ENCODE measurements at places on chromosomes 12 and 14.

DNA sequence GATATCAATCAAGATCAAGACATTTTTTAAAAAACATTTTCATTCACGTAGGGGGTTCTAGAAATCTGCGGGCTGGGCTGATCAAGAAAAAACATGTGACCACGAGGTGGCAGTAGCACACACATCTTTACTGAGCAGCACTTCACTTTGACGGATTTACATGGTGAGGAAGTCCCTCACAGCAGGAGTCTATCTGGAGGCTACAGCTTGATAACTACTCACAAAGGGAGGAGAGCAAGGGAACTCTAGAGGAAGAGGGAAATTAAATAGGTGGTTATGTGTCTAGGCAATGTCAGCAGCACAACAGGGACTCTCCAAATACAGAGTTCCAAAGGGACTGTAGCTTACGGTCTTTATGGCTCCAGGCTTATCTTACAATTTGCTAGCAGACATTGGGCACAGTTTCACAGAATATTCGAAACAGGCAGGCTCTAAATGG, 248.1 kb downstream of the DPY19L2 start:
- DNase-seq: peak; percentile 76

- peak; percentile 53 for DNase-seq
Measured at GRCh38 chr14:31270196-31270772, 62.7 kb upstream of the HECTD1 start.

DNA sequence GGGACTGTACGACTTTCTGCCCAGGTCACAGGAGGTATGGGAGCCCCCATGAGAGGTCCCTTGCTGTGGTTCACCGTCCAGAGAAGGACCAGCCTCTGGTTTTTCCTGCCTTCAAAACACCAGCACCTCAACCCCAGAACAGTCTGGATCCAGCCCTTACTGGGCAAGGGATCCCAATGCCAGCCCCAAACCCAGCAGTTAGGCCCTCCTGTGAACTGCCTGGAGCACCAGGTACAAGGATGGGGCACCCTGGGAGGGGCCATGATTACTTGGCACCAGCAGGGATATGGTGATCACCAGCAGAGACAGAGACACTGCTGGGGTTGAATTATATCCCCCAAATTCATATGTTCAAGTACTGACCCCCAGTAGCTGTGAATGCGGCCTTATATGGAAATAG, 20.0 kb downstream of the ANHX start:
- DNase-seq: no peak

- DNase-seq: no peak
Measured at GRCh38 chr12:45503899-45504298, 225.6 kb upstream of the ARID2 start.

DNA sequence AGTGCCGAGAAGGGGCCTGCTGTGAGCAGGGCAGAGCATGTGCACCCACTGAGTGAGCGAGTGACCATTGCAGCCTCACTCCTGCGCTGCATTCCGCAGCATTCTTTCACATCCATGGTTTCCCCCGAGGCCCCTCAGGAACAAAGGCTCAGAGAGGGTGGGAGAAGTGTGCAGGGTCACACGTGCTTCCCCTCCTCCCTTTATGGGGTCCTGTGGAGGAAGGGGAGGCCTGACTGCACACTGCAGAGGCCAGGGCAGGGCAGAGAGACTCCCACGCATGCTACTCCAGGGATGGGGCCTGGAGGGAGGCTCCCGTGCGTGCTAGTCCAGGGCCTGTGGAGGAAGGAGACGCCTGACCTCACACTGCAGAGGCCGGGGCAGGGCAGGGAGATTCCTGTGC, 63.2 kb downstream of the DIO3 start:
- DNase-seq: no peak

DNA sequence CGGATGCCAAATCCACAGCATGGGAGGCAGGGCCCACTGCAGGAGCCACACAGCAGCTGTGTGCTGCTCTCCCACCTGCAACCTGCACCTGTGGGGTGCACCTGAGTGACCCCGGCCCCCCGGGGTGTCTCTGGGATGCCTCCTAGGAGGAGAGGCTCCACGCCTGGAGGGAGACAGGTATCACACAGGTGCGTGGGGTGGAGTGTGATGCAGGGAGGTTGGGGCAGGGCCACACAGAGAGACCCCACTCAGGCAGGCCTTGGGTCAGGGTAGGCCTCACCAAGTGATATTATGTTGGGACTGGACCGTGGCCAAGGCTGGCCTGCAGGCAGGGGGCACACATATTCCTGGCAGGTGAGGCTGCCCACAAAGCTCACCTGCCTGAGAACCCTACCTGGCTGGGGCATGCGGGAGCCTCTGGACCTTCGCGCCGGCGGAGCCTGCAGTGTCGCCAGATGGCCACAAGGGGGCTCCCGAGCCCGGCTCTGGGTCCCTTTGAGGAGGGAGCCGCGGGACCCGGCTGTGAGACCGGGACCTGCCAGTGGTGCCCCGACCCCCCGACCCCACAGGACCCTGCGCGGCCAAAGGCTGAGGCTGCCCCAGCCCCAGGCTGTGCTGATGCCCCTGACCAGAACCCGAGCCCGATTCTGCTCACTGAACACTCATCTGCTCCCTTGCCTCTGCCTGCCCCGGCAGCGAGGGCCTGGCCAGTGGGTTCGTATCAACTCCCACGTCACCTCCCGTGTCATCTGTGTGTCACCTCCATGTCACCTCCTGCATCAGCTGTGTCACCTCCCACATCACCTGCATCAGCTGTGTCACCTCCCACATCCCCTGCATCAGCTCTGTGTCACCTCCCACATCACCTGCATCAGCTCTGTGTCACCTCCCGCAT, 11.4 kb downstream of the TMEM121 start:
- DNase-seq: no peak

GRCh38 chr12:83784298-83784890, 1097.7 kb downstream of the TMTC2 start:
- no peak for DNase-seq

GRCh38 chr14:96962337-96962736, 165.2 kb downstream of the VRK1 start:
- no peak for DNase-seq

DNA sequence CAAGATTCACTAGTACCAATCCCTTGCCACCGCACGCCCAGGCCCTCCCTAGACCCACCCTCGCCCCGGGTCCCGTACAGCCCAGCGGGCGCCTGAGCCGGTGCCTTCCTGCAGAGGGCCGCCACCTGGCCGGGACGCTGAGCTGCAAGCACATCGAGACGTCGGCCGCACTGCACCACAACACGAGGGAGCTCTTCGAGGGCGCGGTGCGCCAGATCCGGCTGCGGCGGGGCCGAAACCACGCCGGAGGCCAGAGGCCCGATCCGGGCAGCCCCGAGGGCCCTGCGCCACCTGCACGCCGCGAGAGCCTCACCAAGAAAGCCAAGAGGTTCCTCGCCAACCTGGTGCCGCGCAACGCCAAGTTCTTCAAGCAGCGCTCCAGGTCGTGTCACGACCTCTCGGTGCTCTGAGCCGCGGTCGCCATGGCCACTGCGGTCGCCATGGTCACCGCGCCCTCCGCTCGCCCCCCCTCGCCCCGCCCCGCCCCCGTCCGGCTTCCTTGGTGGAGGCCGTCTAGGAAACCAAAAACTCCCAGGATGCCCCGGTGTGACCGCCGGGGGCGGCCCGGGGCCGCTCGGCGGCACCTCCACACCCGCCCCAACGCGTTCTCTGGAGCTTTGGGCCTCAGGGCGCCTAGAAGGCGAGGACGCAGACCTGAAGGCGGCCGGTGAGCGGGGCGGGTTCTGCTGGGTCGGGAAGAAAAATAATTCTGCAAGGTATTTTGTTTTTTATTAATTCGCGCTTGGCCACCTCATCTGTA, 3.7 kb downstream of the REM2 start:
- peak; percentile 73 for DNase-seq

GRCh38 chr12:75130811-75131210, 78.8 kb downstream of the KCNC2 start:
- DNase-seq: no peak

DNA sequence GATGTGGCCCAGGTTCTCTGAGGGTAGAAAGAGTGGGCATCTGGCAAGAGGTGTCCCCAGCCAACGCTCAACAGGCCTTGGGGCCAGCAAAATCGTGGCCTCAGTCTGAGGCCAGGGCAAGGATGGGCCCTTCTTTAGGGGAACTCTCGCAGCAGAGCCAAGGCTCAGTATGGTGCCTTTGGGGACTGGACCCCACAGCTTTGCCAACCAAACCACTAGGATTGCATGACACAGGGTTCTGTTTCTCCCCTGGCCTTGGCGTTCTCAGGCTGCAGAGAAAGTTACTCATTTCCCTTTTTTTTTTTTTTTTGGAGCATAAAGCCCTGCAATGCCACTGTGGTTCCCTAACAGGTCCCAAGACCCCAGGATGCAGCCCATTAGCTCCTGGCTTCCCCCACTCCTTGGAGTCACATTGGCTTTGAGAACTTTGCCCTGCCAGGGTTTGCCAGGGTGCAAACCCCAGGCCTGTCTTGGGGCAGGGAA, 100.6 kb downstream of the LGMN start:
- no peak for DNase-seq

GRCh38 chr12:13740149-13740545, 241.3 kb downstream of the GRIN2B start:
- no peak for DNase-seq

GRCh38 chr12:69107541-69107940, 131.8 kb upstream of the CPSF6 start:
- DNase-seq: no peak

- DNase-seq: peak; percentile 35
Measured at GRCh38 chr12:64675795-64676194, 65.5 kb downstream of the RASSF3 start.

DNA sequence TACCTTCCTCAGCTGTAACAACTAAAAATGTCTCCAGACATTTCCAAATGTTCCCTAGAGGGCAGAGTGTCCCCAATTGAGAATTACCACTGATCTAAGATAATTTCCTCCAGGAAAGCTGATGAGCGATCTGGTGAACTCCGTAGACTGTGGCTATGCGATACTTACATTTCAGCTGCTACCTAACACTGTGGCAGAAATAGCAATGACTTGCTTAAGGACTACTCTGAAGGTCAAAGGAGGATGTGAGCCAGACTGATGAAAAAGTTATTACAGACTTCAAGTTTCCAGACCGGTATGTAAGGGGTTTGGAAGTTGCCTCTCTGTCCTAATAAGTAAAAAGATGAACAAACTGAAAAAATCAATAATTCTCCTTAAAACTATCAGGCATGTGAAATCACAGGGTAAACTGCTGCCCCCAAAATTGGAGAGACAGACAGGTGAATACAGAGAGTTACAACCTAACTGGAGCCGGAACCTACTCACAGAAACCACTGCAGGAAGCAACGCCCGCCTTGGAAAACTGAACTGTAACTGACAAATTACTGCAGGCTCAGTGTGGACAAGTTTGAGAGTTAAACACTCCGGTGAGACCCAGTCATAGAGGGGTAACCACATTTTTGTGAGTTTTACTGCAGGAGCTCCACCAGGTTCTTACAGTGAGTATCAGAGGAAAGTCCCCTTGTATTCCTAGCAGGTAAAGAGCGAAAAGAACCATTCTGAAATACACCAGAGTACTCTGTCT, 60.0 kb upstream of the PARP11 start:
- no peak for DNase-seq

- no peak for DNase-seq
Measured at GRCh38 chr14:85037411-85037810, 492.5 kb upstream of the FLRT2 start.

DNA sequence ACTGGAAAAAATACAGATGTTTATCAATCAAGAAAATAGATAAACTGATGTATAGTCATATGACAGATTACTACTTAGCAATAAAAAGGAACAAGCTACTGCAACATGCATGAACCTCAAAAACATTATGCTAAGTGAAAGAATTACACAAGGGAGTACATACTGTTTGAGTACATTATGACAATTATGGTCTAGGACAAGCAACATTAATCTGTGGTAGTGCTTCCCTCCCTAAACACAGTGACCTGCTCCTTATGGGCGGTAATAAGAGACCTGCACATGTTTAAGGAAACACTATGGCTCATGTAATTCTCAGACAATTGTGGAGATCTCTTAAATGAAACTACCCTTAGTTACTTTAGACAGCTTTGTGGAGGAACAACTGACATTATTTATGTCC, 421.2 kb upstream of the FBXO33 start:
- DNase-seq: no peak

DNA sequence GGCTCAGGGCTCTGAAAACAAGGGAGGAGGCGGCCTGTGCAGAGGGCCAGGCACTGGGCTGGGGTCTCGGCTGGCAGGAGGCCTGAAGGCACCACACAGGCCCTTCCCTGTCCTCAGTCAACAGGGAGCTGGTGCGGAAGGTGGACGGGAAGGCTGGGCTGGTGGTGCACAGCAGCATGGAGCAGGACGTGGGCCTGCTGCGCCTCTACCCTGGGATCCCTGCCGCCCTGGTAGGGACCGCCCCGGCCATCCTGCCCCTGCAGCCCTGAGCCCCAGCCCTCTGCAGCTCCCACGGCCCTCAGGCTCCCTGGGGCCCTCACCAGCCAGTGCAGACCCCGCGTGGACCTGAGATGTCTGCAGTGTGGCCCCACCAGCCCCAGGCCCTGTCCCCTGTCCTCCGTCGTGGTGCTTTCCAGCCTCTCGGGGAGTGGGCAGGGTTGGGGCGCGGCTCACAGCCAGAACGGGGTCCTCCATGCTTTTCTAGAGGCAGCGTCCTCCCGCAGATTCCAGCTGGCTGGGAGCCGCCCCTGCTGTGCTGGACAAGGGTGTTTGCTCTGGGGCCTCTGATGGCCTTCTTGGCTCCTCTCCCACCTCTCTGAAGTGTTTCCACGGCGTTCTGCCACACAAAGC, 18.1 kb downstream of the ASPG start:
- DNase-seq: no peak

- no peak for DNase-seq
Measured at GRCh38 chr14:74917646-74918081, 5.4 kb downstream of the RPS6KL1 start.

DNA sequence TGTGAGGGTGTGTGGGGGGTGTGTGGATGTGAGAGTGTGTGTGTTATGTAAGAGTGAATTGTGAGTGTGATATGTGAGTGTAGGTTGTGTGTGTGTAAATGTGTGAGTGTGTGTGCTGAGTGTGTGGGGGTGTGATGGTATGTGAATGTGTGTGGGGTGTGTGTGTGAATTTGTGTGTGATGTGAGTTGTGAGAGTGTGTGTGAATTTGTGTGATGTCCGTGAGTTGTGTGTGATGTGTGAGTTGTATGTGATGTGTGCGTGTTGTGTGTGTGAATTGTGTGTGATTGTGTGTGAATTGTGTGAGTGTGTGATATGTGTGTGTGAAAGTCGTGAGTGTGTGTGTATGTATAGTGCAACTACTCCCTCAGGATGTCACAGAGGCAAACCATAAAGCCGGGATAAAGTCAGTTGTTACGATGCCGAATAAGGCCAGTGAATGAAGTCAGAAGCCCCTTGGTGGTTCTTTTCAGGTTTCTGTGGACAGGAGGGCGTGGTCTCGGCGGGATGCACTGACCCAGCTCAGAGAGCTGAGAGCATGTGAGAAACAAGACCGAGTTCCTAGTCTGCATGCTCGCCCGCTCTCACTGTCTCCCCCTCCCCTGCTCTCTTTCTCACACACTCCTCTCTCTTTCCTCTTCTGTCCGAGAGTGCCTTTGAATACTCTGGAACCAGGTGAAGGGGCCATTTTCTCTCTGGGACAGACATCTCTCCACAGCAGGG, 71.8 kb upstream of the MAX start:
- no peak for DNase-seq

GRCh38 chr14:23727566-23728335, 91.6 kb downstream of the DHRS2 start:
- DNase-seq: peak; percentile 63

Measured in A549 (cell line).